ENCODE measurements at places on chromosomes 12 and 14.

GRCh38 chr12:46942579-46942978 lies 116.8 kb upstream of the SLC38A4 start:
- DNase-seq: no peak

DNA sequence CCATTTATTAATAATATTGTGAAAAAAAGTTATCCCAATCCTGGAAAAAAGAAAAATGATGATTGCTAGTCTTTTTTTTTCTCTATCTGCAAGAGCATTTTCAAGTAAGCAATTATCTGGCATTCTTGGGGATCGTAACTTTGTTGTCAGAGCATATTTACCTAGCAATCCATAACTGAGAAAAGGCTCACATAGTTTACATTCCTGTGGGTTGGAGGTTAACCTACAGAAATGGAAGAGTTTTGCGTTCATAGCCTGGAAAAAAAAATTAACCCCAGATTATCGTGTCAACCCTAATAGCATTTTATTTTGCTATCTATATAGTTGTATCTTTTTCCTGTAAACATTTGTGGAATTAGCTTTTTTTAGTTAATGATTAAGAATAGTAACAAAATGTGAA lies 292.3 kb downstream of the DAD1 start:
- no peak for DNase-seq

DNA sequence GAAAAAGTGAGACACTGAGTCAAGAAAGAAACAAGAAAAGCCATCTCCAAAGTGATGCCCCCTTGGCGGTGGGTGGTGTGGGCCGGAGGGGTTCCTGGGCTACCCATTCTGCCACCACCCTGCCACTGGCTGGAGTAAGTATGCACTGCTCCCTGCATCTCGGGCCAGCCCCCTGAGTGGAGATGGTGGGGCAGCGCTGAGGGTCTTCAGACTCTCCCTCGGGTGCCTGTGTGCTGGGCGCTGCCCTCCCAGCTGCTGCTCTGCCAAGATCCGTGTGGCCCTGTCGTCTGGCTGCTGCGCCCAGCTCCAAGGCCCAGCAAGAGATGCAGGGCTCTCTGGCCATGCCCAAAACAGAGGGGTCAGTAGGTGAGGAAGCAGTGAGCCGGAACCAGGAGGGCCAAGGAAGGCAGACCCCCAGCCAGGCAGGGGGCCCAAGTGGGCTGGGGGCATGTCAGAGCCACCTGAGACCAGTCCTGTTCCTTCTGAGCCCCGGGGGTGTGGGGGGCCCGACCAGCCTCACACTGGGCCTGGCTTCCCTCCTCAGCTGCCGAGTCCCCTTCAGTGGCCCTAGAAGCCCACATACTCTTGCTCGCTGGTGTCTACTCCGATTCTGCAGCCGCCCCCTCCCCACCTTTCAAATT lies 5.2 kb downstream of the GPR132 start:
- no peak for DNase-seq

DNA sequence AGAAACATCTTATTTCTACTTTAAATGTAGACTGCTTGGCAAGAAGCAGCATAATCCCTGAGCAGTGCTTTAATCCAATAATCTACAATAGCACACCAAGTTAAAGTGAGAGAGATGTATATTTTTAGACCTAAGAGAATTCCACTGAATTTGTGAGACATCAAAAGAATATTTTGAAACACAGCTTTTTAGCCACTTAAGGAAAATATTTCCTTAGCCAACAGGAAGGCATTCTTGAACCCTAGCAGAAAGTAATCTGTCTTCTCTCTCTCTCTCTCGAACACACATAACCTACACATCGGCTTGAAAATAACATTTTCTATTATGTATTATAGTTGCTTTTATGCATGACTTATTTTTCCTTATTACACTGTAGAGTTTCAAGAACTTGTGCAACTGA lies 34.0 kb downstream of the KITLG start:
- DNase-seq: no peak

Data from RPMI8226 (cell line).